ENCODE measurements at places on chromosomes 12 and 14.
A peak's percentile ranks its signal among the peaks of the same experiment; 100 is the strongest.

GRCh38 chr14:93285044-93285443 lies 47.8 kb downstream of the BTBD7 start:
- no peak for DNase-seq

DNA sequence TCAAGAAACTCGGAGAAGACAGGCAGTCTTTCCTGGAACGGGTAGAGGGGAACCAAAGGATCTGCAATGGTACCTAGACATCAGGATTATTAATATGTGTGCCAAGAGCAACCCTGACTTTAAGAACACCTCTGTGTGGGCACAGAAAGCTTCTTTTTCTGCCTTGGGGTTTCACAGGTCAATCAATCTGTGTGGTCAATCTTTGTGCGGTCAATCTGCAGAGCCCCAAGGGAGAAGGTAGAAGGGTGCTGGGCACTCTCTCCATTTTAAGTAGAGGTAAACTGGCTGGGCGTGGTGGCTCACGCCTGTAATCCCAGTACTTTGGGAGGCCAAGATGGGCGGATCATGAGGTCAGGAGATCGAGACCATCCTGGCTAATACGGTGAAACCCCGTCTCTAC lies 100.7 kb downstream of the ARF6 start:
- no peak for DNase-seq

GRCh38 chr12:104358353-104359003 lies 54.9 kb downstream of the EID3 start:
- peak; percentile 17 for DNase-seq

- DNase-seq: no peak
Measured at GRCh38 chr12:96456265-96456974, 33.0 kb upstream of the CFAP54 start.

DNA sequence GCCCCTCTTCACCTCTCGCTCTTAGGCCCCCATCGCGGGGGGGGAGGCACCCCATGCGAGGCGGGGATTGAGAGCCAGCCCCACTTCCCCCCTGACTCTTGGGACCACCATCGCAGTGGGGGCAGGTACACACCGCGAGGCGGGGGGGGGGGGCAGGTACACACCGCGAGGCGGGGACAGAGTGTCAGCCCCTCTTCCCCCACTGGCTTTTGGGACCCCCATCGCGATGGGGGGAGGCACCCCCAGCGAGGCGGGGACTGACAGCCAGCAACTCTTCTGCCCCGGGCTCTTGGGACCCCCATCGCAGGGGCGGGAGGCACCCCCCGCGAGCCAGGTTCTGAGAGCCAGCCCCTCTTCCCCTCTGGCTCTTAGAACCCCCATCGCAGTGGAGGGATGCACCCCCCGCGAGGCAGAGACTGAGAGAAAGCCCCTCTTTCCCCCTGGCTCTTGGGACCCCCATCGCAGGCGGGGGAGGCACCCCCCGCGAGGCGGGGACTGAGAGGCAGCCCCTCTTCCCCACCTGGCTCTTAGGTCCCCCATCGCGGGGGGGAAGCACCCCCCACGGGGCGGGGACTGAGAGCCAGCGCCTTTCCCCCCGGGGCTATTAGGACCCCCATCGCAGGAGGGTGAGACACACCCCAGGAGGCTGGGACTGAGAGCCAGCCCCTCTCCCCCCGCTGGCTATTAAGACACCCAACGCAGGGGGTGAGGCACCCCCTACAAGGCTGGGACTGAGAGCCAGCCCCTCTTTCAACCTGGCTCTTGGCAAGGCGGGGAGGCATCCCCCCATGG lies 196.5 kb upstream of the PZP start:
- DNase-seq: peak; percentile 19

GRCh38 chr12:57431654-57432188 lies 878 bp upstream of the R3HDM2 start:
- DNase-seq: no peak

- DNase-seq: no peak
Measured at GRCh38 chr12:22536971-22537544, 7.3 kb downstream of the C2CD5 start.

DNA sequence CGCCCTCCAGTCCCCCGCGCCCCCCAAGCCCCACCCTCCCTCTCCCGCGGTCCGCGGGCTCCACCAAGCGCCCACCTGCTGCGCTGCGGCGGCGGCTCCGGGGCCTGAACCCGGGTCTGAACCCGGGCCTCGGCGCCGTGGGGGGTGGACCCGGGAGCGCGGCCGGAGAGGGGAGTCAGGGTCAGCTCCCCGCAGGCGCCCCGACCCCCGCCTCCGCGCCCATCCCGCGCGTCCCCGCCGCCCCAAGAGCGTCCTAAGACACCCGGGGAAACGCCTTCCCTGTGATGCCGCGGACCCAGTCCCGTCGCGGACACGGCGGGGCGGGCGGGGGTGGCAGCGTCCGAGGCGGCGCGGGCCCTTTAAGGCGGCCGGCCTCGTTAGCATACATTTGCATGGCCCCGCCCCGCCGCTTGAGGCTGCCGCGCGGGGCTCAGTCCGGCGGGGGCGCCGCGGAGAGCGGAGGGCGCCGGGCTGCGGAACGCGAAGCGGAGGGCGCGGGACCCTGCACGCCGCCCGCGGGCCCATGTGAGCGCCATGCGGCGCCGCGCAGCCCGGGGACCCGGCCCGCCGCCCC lies at the start of gene MMP17:
MMP17 (plus strand) TSS at position 433 of the 574 bp plus-strand sequence; CDS start at position 535, 102 bp downstream.
- DNase-seq: no peak

- no peak for DNase-seq
Measured at GRCh38 chr12:34363050-34363673, 340.9 kb downstream of the ALG10 start.

- no peak for DNase-seq
Measured at GRCh38 chr14:69423279-69423678, 24.8 kb downstream of the SLC39A9 start.

GRCh38 chr12:111216387-111217159 lies 152.3 kb downstream of the PHETA1 start:
- no peak for DNase-seq

DNA sequence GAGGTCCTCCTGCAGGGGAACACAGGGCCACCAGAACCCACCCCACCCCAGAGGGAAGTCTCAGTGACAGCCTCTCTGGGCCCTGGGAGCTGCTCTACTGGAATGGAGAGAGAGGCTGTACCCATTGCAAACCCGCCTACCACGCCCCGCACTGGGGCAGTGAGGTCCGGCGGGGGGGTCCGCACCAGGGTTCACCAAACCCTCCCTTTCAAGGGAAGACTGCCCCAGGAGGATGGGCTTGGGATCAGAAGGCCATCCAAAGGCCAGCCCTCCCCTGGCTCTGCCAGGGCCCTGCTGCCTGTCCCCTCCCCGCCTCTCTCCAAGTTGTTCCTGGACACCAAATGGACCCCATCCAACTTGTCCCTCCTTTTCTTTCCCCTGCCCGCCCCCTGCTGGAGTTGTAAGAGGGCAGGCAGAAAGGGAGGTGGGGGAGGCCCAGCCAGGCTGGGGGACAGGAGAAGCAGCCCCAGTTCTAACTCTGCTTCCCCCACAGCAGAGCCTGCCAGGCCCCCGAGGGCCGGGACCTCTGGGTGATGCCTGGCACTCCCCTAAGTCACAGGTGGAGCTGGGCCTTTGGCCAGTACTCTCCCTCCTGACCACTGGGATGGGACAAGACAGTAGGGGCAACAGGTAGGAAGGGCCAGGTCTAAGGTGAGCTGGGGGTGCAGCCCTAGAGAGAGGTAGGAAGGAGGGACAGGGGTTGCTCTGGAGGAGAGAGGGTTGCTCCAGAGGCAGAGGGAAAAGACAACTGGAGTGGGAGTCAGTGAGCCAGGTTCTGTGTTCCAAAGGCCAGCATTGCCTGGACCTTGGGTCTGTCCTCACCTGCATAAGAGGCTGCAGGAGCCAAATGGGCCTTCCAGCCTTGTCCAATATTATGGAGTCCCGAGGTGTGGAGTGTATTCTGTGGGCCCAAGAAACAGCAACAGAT lies 3.2 kb upstream of the DIO3 start:
- DNase-seq: no peak

DNA sequence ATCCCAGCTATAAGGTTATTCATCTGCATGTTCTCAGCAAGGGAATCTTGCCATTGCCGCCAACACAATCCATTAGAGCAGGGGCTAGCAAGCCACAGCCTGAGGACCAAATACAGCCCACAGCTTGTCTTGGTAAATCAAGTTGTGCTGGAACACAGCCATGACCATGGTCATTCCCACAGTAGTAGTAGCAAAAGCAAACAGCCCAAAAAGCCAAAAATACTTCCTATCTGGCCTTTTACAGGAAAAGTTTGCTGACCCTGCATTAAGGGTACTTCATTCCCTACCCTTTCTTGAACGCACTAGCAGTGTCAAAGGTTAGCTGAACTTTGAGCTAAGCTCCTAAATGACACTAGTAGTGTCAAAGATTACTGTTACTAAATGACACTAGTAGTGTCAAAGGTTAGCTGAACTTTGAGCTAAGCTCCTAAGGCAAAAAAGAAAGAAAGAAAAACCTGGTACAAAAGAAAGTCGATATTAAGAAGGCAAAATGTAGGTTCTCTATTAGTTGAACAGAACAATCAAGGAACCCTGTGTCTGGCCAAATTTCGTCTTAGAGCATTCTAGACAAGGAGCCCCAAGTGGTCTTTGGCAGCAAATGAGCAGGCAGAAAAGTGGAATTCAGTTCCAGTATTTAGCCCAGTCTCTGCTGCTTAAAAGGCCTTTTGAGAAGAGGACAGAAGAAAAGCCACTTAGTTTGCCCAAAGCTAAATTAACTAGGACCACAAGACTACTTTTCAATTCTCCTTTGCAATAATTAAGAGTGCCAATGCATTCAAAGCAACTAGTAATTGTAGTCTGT lies 67.7 kb downstream of the NT5DC3 start:
- no peak for DNase-seq

GRCh38 chr14:77601846-77602619 lies 14.4 kb downstream of the SPTLC2 start:
- no peak for DNase-seq

- no peak for DNase-seq
Measured at GRCh38 chr12:44618946-44619345, 257.2 kb downstream of the NELL2 start.

GRCh38 chr14:92459030-92459949 lies 54.3 kb upstream of the RIN3 start:
- no peak for DNase-seq

DNA sequence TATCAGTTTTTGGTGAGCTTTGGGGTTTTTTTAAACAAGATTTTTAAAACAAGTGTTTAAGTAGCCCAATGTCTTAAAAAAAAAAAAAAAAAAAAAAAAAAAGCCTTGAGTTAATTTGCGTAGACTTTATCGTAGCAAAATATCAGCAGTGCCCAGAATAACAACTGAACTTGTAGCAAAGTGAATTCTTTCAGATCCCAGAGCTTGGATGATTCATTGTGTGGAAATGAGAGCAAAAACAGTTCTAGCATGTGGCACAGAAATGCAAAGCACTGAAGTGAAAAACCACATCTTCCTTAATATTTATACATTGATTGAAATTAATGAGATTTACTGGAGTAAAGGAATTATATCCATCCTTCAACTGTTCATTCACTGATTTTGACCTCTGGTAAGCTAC lies 258.1 kb downstream of the EGLN3 start:
- no peak for DNase-seq

GRCh38 chr12:104605685-104606084 lies 148.9 kb downstream of the CHST11 start:
- DNase-seq: no peak

- DNase-seq: no peak
Measured at GRCh38 chr14:51596488-51597117, 55.1 kb upstream of the FRMD6 start.

GRCh38 chr14:61893371-61893940 lies 131.2 kb downstream of the SNAPC1 start:
- no peak for DNase-seq

DNA sequence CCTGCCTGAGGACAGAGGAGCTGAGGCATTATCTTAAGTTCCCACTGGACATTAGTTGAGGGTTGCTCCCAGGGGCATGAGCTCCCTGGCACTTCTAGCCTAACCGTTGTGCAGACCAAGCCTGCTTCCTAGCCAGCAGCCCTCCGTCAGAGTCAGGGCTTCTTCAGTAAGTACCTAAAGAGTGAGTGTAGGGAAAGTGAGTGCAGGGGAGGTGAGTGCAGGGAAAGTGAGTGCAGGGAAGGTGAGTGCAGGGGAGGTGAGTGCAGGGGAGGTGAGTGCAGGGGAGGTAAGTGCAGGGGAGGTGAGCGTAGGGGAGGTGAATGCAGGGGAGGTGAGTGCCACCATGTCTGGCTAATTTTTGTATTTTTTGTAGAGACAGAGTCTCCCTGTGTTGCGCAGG lies 190.5 kb downstream of the ESRRB start:
- no peak for DNase-seq

GRCh38 chr14:92122761-92123160 lies 992 bp downstream of the CPSF2 start:
- no peak for DNase-seq

DNA sequence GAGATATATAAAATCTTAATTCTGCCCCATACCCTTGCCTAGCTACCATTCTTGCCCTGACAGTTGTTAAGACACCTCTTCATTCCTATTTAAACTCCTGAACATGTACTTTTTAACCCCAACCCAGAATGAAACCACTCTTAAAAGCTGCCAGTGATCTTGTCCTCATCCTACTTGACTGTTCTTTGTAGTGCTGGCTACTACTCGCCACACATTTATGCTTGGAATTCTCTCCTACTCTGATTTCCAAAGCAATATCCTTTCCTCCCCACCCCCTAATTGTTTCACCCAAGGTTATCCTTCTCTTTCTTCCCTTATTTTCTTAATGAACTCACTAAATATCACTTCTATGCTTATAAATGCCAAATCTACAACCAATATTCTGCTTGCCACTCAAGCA lies 4.1 kb downstream of the NFYB start:
- DNase-seq: no peak

- peak; percentile 42 for DNase-seq
Measured at GRCh38 chr12:124566997-124567672, at the start of gene NCOR2. Gene NCOR2 (minus strand): TSS chr12:124567612. CDS start chr12:124495251, 72,361 bp downstream.

DNA sequence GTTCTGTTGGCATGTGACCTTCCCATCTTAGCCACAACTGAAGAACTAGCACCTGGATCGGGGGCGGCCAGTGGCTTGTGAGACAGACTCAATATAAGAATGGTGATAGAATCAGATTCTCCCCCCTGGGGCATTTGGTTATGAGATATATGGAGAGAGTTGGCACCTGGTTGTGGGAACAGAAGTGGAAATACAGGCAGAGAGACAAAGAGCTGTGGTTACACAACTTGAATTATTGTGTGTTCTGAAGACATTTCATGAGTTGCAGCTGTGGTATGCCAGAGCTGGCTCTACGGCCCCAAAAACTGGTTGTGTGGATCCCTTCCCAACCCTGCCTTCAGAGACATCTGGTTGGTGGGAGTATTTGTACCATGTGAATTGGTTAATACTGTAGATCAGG lies 2.9 kb upstream of the MSRB3 start:
- no peak for DNase-seq

DNA sequence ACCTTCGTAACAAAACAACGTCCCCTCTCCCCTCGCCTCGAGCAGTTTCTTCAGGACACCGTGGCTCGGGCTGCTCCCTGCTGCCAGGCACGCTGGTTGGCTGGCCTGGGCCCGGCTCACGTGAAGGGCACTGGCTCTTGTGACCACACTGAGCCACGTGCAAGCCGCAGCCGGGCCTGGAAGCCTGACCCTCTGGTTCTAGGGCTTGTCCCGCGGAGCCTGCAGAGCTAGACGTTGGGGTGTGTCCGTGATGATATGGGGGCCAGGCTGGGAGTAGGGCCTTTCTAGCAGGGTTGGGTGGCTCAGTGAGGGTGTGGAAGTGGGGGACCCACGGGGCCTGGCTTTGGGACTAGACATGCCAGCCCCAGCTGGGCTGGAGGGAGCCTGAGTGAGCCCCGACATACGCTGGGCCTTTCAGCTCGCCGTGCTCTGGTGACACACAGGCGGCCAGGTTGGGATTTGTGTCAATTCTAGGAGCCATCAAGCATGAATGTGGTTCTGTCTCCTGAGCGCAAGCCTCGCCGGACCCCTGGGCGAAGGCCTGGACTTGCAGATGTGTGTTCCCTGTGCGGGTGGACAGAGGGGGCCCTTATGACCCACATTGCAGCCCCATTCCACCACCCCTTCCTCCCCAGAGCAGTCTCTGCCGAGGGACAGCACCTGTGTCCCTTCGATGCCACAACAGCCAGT lies 13.6 kb upstream of the AMN start:
- no peak for DNase-seq

Data from activated CD4-positive, CD25-positive, alpha-beta regulatory T cell (primary cell).